ENCODE measurements at places on chromosomes 7 and 10.

DNA sequence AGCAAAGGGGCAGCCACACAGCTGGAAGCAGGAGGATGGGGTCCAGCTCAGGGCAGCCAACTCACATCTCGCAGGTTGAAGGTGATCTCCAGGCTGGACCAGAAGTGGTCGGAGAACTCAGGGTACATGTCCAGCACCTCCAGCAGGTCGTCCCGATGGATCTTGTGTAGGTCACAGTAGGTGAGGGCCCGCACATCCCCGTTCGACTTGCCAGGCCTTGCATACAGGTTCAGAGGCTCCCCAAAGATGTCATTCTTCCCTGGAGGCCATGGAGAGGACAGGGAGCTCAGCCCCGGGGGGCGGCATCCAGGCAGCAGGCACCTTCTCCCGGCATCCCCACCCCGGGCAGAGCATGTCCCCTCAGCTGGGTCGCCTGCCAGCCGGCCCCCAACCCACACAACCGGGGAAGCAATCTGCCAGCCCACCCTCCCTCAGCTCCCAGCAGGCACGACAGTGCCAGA, 29.3 kb downstream of the KCNH2 start:
- no peak for DNase-seq
- H3K4me1 ChIP-seq = no peaks in the 10 kb centered on the region
- H3K36me3 ChIP-seq = no peaks in the 10 kb centered on the region
- no peaks in the 10 kb centered on the region for H3K27me3 ChIP-seq
- H3K4me3 ChIP-seq = no peak overlapping the region
- no peak overlapping the region for H3K27ac ChIP-seq

DNA sequence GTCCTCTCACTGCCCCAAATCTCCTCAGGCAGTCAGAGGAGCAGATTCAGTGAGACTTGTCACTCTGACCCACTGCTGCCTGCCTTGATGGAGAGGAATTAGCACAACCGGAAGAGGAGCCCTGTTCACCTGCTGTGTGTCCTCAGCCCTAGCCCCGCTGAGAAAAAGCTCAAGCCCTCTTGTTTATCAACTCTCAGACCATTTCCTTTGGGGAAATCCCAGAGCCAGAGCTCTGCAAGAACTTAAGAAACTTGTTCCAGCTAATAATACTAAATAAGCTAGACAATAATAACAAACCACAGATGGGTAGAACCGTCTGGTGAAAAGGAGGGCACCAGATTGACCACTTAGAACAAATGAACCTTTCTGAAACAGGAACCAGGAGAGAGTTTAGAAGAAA, 37.7 kb upstream of the ITGB1 start:
- no peaks in the 10 kb centered on the region for H3K27me3 ChIP-seq
- H3K4me1 ChIP-seq = no peaks in the 10 kb centered on the region
- no peak overlapping the region for H3K4me3 ChIP-seq

DNA sequence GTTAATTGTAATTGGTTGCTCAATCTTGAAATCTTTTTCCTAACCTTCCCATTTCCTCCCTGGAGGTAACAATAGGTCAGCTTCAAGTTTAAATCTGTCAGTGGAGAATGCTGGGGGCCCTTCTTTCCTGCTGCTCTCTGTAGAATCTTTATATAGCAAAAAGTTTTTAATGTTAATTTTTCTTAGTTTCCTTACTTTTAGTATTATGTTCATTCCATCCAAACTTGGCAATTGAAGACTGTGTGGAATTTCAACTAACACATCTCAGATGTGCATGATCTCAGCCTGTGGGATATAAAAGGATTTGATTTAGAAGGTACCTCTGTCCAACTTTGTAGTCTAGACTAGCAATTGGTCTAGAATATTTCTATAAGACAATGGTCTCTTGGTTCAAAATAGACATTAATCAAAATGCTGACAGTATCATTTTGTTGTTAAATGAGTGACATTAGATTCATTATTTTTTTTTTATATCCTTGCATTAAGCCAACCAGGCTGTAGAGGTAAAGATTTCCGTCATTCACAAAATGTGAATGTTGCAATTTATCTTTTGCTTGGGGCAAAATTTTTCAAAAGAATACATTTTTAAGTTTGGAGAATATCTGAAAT, 100.4 kb upstream of the SEMA3A start:
- no peaks in the 10 kb centered on the region for H3K4me1 ChIP-seq
- DNase-seq = no peak
- no peak overlapping the region for H3K27ac ChIP-seq
- H3K4me3 ChIP-seq = no peak overlapping the region

- no peak overlapping the region for H3K27ac ChIP-seq
- no peak for DNase-seq
- no peaks in the 10 kb centered on the region for H3K36me3 ChIP-seq
- no peaks in the 10 kb centered on the region for H3K4me1 ChIP-seq
Measured at GRCh38 chr7:29883462-29884398, 77.4 kb downstream of the WIPF3 start.

DNA sequence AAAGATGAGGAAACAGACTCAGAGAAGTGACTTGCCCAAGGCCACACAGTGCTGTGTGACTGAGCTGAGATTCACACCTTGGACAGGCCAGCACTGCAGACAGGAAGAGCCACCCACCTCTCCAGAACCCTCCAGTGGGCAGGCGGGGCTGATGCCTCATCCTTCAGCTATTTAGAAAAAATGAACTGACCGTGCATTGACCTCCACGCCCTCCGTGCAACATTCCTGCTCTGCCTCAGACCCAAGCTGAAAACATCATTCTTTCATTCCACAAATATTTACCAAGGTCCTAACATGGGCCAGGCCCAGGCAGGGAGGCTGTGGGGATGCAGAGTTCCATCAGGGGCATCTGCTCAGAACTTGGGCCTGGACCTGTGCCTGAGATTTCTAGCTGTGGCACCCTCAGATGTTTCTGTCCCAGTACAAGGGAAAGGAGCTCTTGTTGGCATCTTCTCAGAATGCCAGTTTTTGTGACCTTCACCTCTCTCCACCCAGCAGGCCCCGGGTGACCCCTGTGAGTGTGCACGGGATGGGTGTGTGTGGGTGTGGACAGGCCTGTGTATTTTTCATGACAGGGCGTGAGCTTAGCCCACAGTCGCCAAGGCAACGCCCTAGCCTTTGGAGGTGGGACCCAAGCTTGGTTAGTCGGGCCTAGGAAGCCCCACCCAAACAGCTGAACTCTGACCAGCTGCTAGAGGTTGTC, 6.5 kb downstream of the VSIR start:
- no peak for DNase-seq
- H3K27me3 ChIP-seq = no peaks in the 10 kb centered on the region
- peak overlapping the region; percentile 88 for H3K27ac ChIP-seq
- peaks cover 47% of the 10 kb centered on the region for H3K36me3 ChIP-seq
- peaks cover 83% of the 10 kb centered on the region for H3K4me1 ChIP-seq

DNA sequence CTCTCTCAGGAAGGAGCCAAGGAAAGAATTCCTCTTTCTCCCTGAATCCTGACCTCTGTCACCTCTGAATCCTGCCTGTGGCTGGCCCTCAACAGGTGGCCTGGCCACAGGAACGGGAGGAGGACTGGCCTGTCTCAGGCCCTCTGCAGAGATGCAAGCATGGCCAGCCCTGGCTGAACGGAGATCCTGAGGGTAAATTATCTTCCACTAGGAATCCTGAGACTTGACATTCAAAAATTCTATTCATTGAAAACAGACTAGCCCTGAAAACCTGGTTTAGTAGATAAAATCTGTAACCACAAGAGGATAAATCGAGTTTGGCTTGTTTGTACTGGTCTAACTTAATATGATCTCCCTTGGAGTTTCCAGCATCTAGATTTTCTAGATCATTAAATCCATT, 579.3 kb downstream of the LRMDA start:
- H3K4me1 ChIP-seq = no peaks in the 10 kb centered on the region
- H3K4me3 ChIP-seq = no peak overlapping the region
- H3K27ac ChIP-seq = no peak overlapping the region
- H3K36me3 ChIP-seq = no peaks in the 10 kb centered on the region
- DNase-seq = no peak

DNA sequence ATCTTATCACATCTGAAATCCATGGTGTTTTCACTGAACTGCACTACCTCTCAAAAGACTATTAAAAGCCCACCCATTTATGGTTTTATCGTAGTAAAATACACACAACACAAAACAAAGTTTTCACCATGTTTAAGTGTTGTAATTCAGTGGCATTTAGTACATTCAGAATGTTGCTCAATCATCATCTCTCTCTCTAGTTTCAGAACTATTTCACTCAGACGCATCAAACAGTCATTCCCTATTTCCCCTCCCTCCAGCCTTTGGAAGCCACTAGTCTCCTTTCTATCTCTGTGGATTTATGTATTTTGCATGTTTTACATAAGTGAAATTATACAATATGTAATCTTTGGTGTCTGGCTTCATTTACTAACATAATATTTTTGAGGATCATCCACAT, 332.6 kb downstream of the TNS3 start:
- H3K4me3 ChIP-seq = no peak overlapping the region
- no peaks in the 10 kb centered on the region for H3K36me3 ChIP-seq
- H3K4me1 ChIP-seq = no peaks in the 10 kb centered on the region
- no peak for DNase-seq
- H3K27me3 ChIP-seq = no peaks in the 10 kb centered on the region
- H3K27ac ChIP-seq = no peak overlapping the region

DNA sequence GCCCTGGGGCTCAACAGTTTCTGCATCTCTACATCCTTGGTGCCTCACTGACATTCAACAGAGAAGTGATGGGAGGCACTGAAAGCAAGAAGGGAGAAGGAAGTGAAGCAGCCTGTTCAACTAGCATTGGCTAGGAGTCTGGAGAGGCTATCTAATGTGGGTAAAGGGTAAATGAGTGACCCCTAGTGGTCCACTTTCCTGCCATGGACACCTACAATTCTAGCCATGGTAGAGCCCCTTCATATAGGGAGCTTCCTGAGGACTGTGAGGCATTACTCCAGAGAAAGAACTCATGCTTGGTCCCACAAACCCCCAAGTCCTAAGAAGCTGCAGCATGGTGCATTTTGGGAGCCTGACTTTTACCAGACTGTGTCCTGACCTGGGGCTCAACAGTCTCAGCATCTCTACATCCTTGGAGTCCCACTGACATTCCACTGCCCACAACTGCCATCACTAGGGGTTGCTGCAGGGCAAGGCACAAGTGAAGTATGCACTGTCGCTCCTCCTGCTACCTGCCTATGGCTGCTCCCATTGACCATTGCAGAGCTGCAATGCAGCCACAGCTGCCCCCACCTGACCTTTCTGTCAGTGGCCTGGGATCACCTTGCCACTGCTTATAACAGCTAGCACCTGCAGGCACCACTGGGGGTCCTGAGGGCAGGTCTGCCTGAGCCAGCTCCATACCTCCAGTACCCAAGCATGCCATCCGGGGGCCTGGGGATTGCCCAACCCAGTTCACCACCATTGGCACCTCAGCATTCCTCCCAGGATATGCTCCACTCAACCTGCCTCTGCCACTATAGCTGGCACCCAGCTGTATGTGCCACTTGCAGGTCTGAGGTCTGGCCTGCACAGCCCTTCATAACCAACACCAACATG, 44.1 kb upstream of the CDK6 start:
- DNase-seq = no peak
- no peak overlapping the region for H3K4me3 ChIP-seq
- H3K36me3 ChIP-seq = no peaks in the 10 kb centered on the region
- no peaks in the 10 kb centered on the region for H3K4me1 ChIP-seq
- no peak overlapping the region for H3K27ac ChIP-seq

DNA sequence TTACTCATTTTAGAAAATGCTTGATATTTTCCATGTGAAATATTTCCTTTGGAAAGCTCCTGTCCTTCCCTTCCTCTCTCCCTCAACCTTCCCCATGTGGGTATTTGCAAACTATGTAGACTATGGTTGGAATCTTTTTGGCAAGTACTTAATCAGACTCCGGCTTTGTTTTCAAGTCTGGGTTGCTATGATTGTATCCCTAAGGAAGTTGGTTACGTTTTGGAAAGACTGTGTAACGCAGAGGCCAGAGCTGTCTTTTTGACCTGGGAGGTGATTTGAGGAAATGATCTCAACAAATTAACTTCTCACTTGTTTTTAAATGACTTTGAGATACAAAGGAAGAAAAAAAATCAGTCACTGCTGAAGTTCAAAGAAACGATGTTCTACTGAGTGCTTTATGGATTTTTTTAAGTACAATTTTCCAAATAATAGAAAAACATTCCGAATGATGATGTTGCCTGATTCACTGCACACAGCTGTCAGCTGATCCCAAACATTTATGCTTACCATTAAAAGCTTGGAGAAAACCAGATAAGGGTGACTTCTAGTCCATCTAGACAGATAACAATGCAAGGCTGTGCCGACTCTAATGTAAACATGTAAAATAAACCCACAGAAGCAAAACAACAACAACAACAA, 145.5 kb upstream of the CELF2 start:
- no peak for DNase-seq
- H3K27ac ChIP-seq = no peak overlapping the region
- H3K27me3 ChIP-seq = no peaks in the 10 kb centered on the region

All from effector memory CD4-positive, alpha-beta T cell (primary cell).